ENCODE measurements at places on chromosomes 1 and 21. TPM values are rescaled to one million over a fixed set of nuclear protein-coding genes. Genes with fewer than 3 reads are reported as not detected.

DNA sequence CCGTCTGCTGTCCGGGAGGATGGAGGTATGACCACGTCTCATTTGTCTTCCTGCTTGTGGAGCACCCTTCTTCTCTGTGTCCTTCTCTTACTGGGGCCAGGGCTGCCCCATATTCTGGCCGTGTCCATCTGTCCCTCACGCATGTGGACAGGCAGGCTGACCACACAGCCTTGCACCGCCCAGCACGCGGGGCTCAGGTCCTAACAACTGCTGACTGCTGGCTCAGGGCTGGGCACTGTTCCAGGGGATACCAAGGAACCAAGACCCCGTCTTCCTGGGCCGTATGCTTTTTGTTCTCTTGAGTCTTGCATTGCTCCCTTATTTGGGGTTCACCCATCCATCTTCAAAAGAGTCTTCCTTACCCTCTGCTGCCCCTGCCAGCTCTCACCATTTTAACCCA, 17.5 kb upstream of the SPSB1 start:
- DNase-seq: no peak

- no peak for DNase-seq
Measured at GRCh38 chr1:247273013-247273412, 17.1 kb downstream of the VN1R5 start.

DNA sequence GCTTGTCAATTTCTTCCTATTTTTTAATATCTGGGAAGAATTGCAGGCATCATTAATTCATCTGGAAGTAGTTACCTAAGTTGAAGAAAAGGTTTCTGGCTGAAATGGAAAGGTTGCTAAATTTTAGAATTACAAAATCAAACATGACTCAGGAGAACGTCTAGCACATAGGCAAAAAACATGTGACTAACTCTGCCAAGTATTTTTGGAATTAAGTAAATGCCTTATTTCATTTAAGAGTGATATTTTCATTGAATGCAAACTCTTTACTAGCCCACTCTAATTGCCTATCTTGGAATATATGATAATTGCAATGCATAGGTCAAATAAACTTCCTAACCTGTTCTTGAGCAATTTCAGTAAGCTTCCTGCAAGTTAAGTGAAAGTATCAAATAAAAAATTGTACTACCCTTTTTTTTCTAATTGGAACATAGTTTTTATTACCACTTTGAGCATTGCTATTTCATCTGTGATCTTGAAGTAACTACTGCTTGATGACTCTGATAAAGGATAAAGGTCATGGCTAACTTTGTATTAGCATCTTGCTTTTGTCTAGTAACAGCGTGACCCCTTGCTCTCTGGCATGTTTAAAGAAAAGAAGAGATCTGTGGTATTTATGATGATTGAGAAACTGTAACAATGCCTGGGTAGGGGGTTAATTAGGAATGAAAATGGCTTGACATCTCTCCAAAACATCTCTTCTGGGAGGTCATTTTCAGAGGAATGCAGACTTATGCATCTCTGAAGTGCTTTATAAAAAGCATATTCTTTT, 208.3 kb upstream of the NCAM2 start:
- no peak for DNase-seq

DNA sequence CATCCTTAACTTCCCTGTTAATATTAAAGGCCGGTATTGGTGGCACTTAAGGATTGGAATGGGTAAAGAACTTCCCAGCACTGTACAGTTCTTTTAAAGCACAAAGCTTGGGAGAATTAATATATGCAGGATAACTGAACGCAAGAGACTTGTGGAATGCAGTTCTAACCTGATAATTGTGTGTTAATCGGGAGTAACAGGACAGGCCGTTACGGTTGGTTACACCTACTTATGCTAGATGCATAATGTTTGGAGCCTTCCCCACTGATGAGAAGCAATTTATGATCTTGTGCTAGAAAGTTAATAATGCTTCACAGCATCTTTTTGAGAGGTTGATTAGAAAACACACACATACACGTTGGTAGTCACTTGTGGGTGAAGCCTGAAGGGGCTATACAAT, 7.0 kb downstream of the CHTOP start:
- DNase-seq: no peak

ADSS2 gene
- total RNA-seq: 53.9 TPM

DNA sequence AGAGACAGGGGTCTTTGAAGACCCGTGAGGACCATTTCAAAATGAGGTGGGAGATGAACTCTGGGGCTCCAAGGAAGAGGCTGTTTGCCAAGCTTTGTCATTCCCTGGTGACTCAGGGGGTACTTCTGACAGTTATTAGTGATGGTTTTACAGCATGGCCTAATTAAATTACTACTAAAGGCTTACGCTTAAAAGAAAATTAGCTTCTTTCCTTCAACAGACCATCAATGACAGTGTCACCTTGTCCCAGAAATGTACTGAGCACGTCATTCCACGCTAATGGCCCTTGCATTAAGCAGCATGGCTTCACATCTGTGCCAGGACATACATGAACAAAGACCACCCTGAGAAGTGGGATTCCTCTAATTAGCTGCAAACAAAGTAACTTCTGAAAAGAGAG, 5.1 kb upstream of the UTS2 start:
- DNase-seq: no peak

DNA sequence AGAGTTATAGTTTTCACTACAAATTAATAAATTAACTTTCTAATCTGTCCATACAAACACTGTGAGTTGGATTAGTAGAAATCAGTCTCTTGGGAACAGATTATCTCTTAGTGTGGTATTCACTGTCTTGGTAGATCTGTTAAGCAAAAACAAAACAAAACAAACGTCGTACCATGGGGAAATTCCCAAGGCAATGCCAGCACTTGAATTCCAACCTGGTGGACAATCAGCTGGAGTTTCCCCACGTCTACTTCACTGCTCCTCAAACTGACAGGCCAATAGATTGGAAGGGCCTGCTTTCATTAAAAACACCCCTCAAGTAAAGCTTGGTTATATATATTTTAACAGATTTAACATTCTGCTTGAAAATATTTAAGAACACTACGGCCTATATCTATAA, 31.9 kb downstream of the GDAP2 start:
- DNase-seq: no peak

UMODL1 gene
- total RNA-seq: 0.10 TPM

GRCh38 chr1:7538849-7539768, 232.0 kb upstream of the VAMP3 start:
- no peak for DNase-seq

DNA sequence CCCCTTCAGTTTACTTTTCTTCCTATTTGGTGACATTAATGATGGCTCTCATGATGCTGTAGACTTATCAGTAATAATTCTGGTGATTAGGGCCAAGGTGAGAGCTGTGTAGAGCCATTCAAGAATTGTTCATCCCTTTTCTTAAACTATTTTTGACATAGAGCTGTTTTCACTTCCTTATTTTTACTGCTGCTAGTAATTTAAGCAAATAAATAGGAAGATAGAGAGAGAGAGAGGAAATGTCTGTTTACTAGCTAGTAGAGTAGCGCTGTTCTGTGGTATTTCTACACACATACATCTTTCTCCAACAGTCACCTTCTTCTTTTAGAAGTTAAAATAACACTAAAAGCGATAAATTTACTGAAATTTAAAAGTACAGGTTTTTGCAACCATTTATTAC, 678.0 kb upstream of the ZP4 start:
- DNase-seq: no peak
